ENCODE measurements at places on chromosomes 5 and 9.

GRCh38 chr5:10594591-10595210 lies 30.8 kb downstream of the ANKRD33B start:
- DNase-seq, result no peak

- DNase-seq, result no peak
Measured at GRCh38 chr5:178527458-178528307, 62.5 kb downstream of the COL23A1 start.

DNA sequence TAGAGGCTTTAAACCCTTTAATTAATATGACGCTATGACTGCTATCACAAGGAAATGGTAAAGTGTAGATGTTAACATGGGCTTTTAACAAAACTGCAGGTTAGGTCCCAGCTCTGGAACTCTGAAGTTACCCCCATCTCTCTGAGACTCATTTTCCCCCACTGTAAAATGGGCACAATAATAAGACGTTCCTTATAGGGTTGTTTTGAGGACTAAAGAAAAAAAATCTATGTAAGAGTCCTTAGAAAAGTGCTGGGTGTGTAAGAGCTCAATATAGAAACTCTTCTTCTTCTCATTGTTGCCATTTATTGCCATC lies 45.8 kb upstream of the STK32A start:
- DNase-seq, result no peak

GRCh38 chr5:151757233-151758140 lies 944 bp downstream of the ATOX1 start:
- no peak for DNase-seq

DNA sequence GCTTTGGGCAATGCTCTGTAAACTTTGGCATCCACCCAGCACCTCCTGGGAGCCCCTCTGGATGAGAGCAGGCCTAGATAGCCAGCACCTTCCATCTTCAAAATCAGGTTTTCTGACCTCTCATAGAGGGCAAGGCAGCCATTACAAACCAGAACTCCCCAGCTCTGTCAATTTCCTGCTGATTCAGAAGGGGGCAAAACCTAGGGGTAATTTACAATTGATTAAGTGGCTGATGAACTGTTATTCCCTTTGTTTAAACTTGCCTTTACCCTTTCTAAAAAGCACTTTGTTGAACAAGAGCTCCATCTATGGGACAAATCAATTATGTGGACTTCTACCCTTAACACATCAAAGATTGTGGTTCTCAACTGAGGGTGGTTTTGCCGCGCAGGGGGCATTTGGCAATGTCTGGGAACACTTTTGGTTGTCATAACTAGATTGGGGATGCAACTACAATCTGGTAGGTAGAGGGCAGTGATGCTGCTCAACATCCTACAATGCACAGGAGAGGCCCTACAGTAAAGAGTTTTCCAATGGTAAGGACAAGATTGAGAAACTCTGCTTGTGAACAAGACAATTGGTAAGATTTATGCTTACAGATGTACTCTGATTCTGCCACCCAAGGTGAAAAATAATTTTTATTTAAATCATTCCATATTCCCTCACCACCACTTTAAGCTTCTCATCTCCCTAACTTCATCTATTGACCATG lies 184.1 kb downstream of the MARCHF11 start:
- no peak for DNase-seq

- DNase-seq, result no peak
Measured at GRCh38 chr5:107464876-107465275, 205.9 kb downstream of the EFNA5 start.

DNA sequence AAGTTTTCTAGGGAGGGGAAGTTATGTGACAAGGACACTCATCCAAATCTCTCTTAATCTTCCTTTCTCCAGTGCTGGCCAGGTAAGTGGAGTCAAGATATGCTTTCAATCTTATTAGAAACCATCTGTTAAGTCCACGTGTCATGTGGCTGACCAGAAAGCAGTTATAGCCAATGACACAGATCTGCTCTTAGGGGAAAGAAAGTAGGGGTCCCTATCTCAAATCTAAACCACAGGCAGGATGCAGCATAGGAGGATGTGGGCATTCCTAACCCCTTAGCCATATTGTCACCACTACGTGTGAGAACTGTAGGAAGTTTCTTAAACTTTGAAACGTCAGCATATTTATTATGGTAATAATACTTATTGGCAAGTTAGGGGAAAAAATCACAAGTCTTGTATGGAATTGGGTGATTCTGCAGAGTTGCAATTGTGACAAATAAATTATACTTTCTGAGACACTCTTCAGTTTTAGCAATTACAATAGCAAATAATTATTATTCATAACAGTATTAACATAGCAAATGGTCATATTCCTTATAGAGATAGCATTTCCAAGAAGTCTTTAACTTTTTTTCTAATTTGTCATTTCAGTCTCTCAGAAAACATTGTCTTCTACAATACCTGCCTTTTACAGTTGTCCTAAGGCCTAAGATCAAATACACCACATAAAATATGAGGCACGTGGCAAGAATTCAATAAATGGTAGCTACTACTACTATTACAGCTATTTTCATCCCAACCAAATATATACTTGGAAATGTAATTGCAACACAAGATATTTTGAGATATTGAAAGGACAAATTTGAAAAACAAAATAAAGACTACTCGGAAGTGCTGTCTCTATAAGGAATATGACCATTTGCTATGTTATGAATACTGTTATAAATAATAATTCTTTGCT lies 236.9 kb downstream of the PDE4D start:
- no peak for DNase-seq

DNA sequence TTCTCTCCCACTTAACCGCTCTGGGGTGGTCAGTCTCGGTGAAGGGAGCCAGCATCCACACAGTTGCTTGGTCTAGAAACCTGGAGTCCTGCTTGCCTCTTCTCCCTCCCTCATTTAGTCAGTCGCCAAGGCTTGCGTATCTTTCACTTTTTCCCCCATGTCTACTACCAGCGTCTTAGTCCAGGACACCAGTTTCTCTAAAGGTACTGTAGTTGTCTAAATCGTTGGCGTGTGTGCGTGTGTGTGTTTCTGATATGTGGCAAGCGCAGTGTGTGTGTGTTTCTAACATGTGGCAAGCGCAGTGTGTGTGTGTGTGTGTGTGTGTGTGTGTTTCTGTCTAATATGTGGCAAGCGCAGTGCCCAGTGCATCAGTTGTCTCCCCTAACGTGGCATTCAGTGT lies 641 bp downstream of the ATP6V1G1 start:
- no peak for DNase-seq

- DNase-seq, result no peak
Measured at GRCh38 chr5:147509041-147509709, 693 bp downstream of the DPYSL3 start.

DNA sequence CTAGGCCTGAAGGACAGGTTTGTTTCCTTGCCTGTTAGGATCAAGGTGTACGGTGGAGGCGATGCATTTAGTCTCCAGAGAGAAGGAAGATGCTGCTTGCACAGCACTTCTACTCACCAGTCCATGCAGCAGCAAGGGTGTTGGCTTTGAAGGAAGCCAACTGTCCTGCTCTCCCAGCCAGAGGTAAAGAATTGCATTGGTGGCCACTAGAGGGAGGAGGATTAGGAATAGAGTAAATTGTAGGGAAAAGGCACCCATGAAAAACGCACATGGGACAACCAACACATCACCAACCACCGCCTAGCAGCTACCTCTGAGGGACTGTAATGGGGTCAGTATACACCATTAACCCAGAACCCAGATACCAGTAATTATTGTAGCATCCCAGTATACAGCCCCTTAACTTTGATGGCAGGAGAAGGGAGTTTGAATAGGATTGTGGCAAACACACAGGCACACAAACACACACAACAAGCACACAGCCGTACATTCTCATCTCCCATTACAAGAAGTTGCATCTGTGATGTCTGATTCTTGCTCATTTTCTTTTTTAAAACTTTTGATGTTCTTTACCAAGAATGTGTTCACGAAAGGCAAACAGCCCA lies 267.7 kb downstream of the ADAMTS6 start:
- no peak for DNase-seq

DNA sequence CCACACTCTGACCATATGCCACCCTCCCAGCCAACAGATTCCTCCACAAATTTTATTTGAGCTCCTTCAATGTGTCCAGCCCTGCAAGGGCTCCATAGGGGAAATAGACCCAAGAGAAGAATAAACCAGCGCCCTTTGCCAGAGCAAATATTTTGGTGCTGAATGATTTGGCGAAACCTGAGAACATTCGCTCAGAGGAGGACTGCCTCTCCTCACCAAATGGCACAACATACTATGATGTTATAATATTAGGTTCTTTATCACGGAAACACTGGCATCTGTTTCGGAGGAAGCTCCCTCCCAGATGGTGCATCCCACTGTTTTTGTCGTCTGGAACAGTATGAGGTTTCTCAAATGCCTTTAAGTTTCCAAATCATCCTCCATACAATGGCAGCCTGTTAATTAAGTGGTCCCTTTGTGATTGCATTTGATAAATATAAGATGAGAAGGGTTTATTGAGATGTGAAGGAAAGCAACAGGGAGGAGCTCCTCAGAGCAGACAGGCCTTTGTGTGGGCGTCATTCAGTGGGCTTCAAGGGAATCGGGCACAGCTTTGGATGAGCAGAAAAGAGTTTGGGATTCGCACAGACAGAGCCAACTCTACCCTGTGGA lies 139.1 kb upstream of the ADRA1B start:
- no peak for DNase-seq

GRCh38 chr9:112110094-112110776 lies 64.9 kb downstream of the SUSD1 start:
- no peak for DNase-seq

DNA sequence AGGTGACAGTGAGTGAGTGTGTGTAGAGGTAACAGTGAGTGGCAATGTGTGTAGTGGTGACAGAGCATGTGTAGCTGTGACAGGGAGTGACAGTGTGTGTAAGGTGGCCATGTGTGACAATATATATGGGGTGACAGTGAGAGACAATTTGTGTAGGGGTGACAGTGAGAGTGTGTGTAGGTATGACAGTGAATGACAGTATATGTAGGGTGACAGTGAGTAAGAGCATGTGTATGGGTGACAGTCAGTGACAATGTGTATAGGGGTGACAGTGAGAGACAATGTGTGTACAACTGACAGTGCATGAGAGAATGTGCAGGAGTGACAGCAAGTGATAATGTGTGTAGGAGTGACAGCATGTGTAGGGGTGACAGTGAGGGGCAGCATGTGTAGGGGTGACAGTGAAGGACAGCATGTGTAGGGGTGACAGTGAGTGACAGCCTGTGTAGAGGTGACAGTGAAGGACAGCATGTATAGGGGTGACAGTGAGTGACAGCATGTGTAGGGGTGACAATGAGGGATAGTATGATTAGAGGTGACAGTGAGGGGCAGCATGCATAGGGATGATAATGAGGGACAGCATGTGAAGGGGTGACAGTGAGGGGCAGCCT lies 10.1 kb upstream of the GAPT start:
- no peak for DNase-seq

DNA sequence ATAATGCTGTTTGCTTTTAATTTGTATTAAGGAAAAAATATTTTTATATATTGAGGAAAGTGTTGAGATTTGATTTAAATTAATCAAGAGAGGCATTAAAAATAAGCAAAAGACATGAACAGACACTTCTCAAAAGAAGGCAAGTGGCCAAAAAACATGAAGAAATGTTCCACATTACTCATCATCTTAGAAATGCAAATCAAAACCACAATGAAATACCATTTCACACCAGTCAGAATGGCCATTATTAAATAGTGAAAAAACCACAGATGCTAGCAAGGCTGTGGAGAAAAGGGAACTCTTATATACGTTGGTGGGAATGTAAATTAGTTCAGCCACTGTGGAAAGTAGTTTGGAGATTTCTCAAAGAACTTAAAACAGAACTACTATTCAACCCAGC lies 45.9 kb downstream of the RANBP17 start:
- DNase-seq, result no peak

DNA sequence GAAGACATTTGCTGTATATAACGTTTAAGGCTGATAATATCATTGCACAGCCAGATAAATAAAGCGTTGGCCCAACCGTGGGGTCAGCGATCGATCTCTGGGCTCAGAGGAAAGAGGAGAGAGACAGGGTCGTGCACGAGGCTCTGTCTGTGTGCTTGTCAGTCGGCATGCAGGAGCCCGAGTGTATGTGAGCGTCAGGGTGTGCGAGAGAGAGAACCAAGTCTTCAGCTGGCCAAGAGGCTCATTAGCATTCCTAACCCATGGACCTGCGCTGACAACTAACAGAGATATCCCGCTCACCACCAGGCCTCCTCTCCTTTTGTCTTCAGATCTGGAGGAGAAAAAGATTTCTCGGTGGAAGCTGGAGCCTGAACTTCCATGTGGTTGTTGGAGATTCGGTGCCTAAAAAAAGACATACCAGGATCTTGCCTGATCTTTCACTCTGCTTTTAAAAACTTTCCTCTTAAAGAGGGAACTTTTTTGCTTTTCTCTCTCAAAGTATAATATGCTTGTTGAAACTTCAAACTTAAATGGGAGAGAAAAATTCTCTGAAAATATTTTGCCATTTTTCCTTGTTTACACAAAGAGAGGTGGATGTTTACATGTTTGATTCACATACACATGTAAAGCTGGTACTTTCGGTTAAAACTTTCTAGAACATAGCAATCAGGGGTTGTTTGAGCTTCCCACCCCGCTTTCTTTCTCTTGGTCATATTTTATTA lies 16.5 kb downstream of the NR2F1 start:
- DNase-seq, result no peak

DNA sequence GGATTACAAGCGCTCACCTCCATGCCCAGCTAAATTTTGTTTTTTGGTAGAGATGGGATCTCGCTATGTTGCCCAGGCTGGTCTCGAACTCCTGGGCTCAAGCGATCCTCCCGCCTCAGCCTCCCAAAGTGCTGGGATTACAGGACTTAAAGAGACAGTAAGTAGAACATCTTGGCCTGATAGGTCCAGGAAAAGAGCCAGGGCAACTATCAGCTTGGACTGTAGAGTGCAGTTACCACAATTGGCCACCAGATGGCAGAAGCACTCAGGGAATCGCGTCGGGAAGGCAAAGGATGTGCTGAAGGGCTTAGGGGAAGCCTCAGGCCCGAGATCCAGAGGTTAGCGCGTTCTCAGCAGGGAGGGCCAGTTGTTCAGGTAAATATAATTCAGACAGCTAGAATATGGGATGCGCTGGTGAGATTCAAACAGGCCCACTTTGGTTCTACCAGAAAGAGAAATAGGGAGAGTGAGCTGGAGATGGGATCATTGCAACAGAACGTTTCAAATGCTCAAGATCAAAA lies 21.5 kb downstream of the C9orf57 start:
- DNase-seq, result no peak

DNA sequence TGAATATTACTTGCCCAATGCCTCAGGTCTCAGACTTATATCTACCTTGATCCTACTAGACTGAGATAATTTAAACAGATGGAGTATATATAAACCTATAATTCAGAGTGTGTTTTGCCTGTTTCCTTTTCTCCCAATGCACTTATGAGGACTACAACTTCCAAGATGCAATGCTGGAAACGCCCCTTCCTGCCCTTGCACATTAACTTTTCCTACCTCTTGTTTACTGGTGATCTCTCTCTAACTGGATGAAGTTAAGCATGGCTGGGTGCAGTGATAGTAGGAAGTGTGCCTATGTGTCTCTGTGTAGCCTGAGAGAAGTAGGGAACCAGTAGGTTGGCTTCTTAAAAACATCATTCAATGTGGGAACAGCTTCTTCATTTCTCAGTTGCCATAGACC lies 115.2 kb downstream of the SVEP1 start:
- no peak for DNase-seq

- DNase-seq, result no peak
Measured at GRCh38 chr9:35914301-35914807, 5.1 kb downstream of the SPAAR start.
